ENCODE measurements at places on chromosomes 3 and 15.

- no peak for DNase-seq
Measured at GRCh38 chr3:23865595-23866396, 51.0 kb downstream of the NKIRAS1 start.

- no peak for DNase-seq
Measured at GRCh38 chr15:48062148-48062872, 58.5 kb upstream of the SLC24A5 start.

DNA sequence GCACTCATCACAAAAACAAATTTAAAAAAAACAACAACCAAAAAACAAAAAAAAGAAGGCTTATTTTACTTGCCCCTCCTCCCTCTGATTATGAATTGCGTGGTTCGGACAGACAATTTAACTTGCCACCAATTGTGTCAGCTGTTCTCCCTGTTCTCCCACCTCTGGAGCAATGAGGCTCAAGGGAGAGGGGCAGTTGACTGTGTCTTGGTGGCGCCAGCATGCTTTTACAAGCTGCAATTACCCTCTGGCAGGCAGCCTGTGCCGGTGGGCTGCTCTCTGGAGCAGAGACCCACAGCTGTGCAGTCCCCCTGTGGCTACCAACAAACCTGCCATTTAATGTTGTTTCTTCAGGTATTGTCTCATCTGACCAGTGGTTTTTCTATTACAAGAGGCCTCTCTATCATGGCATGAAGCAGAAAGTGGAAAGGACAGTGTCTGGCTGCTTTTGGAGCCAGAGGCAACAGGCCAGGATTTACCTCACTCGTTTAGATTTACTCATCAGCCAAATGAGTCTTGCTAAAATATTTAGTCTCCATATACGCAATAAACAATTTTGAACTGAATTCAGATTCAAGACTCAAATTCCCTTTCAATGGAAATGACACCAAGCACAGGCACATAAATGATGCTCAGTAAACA lies 192.0 kb upstream of the TPRG1 start:
- no peak for DNase-seq

GRCh38 chr3:133448478-133449122 lies 48.7 kb downstream of the BFSP2 start:
- no peak for DNase-seq

- no peak for DNase-seq
Measured at GRCh38 chr3:182906036-182906435, 74.3 kb downstream of the DCUN1D1 start.

DNA sequence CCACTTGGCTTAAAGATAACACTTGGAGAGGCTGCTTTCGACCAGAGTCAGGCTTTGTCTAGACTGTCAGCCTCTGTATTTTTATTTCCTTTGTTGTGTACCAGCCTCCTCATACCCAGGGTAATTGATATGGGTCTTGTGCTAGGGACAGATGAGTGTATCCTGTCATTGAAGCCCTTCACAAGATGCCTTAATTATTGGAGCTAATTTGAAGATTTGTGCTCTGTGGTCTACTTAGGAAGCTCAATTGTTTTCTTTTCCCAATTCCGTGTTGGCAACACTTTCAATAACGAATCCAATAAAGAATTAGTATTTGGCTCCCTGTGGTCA lies 60.5 kb upstream of the DPH6 start:
- no peak for DNase-seq

DNA sequence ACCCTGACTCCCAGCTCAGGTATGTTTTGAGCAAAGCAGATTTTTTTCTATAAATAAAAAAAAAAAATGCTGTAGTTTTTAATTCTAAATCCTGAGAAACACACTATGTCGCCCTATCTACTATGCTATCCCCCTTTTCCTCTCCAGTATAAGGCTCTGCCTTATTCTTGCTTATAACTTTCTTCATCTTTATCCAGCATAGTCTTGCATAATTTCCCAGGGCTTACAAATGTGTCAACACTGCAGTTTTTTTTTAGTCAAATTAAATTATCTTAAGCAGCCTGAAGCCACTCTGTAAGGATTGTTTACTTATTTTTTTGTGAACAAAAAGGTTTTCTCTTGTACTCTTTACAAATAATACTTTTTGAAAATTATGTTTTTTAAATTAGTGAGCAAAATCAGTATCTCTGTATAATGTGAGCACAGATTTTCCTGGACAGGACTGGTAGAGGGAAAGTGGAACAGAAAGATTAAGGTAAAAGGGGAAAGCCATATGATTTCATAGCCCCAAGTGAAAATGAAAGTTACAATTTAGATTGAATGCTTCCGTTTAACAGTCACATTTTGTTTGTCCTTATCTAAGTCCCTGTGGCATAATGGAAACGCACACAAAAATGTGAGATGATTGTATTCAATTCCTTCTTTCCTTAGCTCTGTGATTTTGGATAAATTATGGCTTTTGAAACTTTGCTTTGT lies 5.6 kb upstream of the PYDC2 start:
- DNase-seq: no peak

- DNase-seq: no peak
Measured at GRCh38 chr3:1677576-1678156, 421.0 kb upstream of the CNTN4 start.

GRCh38 chr3:194606941-194607340 lies 26.3 kb downstream of the TMEM44 start:
- DNase-seq: no peak

- DNase-seq: no peak
Measured at GRCh38 chr3:47294392-47294791, 11.6 kb downstream of the KLHL18 start.

- DNase-seq: no peak
Measured at GRCh38 chr3:160828880-160829279, 72.8 kb downstream of the PPM1L start.

DNA sequence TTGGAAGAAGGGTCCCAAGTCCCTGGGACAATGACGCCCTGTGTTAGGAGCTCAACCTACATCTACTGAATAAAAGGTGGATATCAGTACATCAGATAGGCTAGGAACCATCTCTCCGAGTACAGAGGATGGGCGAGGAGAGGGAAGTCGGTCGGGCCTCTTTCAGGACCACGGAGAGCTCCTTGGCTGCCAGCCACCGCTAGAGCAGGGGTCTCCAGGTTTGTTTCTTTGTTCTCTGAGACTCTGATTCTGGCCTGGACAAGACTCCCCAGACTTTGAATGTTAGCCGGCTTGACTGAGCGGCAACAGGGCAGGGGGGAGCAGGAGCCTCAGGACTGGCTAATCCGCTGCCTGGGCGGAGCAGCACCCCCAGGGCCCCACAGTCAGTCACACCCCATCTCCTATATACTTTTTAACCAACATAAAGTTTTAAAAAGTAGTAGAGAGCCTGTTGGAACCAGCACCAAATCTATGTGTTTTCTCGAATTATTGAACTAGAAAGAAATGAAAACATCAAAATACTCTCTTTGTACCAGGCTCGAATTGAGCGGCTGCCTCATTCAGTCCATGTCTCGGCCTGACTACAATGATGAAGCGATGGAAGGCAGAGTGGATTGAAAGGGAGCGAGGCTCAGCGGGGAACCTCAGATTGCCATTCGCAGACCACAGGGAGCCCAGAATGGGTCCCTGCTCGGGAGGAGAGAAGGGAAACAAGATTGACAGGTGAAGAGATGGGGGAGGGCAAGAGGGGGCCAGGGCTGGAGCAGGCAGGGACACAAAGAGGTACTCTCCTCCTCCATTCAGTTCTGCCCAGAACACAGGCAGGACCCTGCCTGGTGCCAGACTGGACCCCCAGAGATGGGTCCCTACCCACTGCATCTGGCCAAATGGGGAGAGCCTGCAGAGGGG lies 131.6 kb downstream of the TPRA1 start:
- DNase-seq: peak; percentile 11

DNA sequence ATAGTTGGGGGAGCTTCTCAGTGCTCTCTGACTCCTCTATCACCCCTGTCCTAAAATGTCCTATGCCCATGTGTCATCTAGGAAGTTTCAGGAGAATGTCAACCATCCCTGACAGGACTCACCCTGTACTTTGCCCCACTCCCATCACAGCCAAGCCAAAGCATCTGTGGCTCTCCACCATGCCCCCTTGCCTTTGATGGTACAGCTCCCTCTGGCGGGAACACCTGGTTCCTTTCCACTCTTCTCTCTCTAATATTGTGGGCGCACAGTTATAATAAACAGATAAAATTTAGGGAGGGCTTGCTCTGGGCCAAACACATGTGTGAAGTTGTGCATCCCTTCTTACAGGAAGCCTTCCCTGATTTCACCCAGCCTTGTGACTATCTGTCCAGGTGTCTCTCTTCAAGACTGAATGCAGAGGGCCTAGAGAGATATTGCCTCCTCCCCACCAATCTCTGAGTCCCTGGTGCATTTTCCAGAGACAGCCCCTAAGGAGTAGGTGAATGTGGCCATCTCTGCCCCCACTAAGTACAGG lies 62.8 kb downstream of the ISG20 start:
- peak; percentile 9 for DNase-seq

GRCh38 chr3:94513600-94513999 lies 450.7 kb downstream of the NSUN3 start:
- DNase-seq: no peak

GRCh38 chr3:46730819-46731218 lies 13.2 kb upstream of the PRSS50 start:
- DNase-seq: no peak

DNA sequence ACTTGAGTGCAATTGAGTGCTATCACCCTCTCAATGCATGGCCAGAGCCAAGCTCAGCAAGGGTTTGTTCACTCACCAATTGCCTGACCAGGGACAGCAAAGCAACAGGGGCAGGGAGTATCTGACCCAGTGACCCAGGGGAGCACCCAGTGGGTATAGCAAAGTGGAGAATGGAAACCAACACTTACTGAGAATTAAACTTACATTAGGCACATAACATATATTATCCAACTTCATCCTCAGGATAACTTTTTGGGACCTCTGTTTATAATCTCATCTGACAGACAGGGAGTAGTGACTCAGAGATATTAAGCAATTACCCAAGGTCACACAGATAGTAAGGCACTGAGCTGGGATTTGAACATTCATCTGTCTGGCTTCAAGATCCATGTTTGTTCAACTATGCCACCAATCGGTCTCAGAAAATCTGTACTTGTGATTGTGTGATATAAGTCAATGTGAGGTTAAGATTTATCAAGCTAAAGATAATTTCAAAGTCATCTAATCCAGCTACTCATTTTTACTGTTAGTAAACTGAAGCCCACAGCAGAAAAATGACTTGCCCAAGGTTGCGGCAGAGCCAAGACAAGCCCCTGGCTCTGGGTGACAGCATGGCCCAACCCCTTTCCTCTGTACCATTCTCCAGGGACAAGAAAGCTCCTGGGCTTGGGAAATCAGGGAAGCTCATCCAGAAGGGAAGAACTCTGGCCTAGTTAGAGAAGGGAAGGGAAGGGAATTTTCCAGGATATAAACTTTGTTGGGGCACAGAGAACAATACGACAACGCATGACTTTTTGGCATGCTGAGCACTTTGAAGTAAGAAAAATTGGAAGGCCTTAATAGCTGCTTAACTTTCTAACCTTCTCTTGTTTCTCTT lies 138.0 kb upstream of the SMAD3 start:
- no peak for DNase-seq

DNA sequence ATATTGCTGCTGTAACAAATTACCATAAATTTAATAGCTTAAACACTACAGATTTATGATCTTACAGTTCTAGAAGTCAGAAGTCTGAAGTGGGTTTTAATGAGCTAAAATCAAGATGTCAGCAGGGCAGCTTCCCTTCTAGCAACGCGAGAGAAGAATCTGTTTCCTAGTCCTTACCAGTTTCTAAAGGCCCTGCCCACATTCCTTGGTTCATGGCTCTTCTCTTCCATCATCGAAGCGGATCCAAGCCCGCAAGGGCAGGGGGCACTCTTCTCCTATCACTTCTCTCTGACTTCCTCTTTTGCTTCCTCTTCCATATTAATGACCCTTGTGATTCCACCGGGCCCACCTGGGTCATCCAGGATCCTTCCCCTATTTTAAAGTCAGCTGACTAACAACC lies 16.1 kb downstream of the MINDY4B start:
- DNase-seq: no peak

DNA sequence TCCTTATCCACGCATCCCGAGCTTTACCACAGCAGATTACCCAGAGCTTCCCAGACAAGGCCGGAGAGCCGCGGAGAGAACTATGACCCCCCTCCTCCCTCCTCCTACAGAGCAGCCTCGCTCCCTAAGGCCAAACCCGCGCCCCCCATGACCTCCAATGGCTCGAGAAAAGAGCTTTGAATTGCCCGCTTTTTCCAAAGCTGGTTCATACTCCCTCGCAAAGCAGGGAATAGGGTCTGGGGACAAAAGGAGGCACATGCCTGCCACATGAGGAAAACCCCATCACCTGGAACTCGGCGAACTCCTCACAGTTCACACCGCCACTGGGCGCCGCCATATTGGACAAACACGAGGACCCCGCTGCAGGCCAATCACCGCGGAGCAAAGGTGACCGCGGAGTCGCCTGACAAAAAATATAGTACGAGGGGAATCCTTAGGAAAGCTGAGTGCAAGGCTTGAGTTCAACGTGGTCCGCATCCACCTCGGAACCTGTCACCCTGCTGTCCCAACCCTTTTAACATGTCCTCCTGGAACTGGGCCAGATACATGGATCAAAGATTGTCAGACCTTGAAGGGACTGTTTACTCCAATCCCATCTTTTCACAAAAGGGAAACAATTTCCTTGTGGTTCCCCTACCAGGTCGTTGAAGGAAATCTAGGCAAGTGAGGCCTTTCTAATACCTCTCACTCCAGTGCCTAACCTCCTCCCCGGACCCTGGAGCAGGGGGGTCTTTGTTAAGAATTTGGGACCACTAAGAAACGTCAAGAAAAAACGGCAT lies at the start of gene MIX23:
TSS of gene MIX23 (minus strand) at position 344 of the 779 bp plus-strand sequence. CDS start at position 337, 7 bp downstream.
- peak; percentile 88 for DNase-seq

DNA sequence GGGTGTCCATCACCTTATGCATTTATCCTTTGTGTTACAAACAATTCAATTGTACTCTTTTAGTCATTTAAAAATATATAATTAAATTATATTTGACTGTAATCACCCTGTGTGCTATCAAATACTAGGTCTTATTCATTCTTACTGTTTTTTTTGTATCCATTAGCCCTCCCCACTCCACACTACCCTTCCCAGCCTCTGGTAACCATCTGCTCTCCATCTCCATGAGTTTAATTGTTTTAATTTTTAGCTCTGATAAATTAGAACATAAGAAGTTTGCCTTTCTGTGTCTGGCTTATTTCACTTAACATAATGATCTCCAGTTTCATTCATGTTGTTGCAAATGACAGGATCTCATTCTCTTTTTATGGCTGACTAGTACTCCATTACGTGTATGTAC lies 16.8 kb downstream of the C3orf20 start:
- DNase-seq: no peak

GRCh38 chr3:9180764-9181117 lies 68.7 kb downstream of the SRGAP3 start:
- peak; percentile 35 for DNase-seq

- DNase-seq: no peak
Measured at GRCh38 chr15:66040211-66040892, 171.1 kb downstream of the RAB11A start.

GRCh38 chr3:3064297-3064696 lies 45.9 kb downstream of the IL5RA start:
- no peak for DNase-seq

DNA sequence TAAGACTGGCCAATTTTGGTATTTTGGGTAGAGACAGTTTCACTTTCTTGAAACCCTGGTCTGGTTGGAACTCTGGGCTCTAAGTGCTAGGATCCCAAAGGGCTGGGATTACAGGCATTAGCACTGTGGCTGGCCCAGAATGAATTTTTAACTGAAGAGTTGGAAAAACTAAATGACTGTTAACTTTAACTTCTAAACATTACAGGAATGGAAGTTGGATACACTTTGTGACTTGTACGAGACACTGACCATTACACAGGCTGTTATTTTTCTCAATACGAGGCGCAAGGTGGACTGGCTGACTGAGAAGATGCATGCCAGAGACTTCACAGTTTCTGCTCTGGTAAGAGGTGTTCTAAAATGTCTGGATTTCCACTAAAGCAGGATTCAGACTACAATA lies 3.5 kb downstream of the EIF4A2 start:
- no peak for DNase-seq

GRCh38 chr3:142628801-142629200 lies 32.6 kb downstream of the PLS1 start:
- DNase-seq: peak; percentile 27
